Psoas muscle (tissue), 8 donors: ENCODE measurements at places on chromosomes 1 and 21. TPM values are rescaled to one million over a fixed set of nuclear protein-coding genes. Genes with fewer than 3 reads are reported as not detected.

GRCh38 chr1:36906555-36906954 is 127.8 kb downstream of the GRIK3 start:
- no peak overlapping the region for H3K27ac ChIP-seq
- no peaks in the 10 kb centered on the region for H3K36me3 ChIP-seq

DNA sequence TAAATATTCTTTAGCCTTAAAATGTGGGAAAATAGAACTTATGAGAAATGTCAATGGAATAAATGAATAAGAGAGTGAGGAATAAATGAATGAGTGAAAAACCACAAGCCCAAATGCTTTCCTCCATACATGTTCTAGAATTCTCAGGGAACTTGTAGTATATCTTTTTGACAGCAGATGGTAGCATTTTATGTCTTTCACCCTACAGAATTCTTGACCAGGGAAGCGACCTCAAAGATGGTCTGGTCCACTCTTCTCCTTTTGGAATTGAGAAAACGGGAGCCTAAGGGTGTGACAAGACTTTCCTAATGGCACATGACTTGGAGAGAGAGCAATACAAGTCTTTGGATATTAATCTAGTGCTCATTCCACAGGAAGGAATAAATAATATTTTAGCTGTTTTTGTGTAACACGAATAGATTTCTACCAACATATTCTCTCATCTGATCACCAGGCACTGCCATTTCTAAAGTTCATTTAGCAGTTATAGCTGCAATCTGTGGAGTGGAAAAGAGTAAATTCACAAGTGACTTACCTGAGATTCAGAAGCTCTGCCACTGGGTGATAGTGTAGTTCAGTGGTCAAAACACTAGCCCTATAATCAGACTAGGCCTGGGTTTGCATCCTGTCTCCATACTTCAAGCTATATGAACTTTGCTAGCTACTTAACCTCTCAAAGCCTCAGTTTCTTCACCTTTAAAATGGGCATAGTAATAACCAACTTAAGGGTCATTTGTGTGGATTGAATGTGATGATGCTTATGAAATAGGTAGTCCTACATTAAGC is 15.0 kb upstream of the F5 start:
- DNase-seq = no peak
- H3K4me3 ChIP-seq = no peak overlapping the region
- H3K27me3 ChIP-seq = no peaks in the 10 kb centered on the region
- no peak overlapping the region for H3K27ac ChIP-seq
- no peaks in the 10 kb centered on the region for H3K36me3 ChIP-seq

GRCh38 chr1:147272042-147272441 is 29.6 kb downstream of the CHD1L start:
- peaks cover 10% of the 10 kb centered on the region for H3K36me3 ChIP-seq
- no peaks in the 10 kb centered on the region for H3K27me3 ChIP-seq

DNA sequence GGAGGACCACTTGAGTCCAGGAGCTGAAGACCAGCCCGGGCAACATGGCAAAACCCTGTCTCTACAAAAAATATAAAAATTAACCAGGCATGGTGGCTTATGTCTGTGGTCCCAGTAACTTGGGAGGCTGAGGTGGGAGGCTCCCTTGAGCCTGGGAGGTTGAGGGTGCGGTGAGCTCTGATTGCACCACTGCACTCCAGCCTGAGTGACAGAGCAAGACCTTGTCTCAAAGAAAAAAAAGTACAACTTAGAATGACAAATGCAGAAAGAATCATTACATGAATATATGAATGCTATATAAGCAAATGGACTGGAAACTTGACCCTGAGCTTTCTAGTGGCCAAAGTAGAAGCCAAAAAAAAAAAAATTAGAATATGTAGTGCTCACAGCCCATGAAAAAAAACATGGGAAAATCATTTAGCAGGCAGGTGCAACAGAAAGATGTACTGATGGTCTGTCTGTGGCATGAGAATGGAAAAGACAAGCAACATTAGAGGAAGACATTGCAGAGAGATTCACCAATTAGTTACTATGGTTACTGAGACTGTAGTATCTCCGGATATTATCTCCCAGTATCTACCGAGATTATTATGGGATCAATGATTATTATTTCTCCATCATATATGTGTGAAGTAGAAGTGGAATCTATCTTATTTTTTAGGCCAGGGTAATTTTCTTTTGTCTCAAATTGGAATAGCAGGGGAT is 19.2 kb downstream of the ELAPOR1 start:
- H3K4me3 ChIP-seq = no peak overlapping the region
- H3K27me3 ChIP-seq = no peaks in the 10 kb centered on the region
- peaks cover 8% of the 10 kb centered on the region for H3K4me1 ChIP-seq

GRCh38 chr1:62144238-62144831 is 50.3 kb upstream of the L1TD1 start:
- no peak for DNase-seq
- H3K4me3 ChIP-seq = no peak overlapping the region
- no peak overlapping the region for H3K27ac ChIP-seq
- peaks cover 5% of the 10 kb centered on the region for H3K4me1 ChIP-seq
- H3K36me3 ChIP-seq = no peaks in the 10 kb centered on the region

- H3K4me3 ChIP-seq = no peak overlapping the region
- no peaks in the 10 kb centered on the region for H3K27me3 ChIP-seq
- H3K4me1 ChIP-seq = no peaks in the 10 kb centered on the region
- no peaks in the 10 kb centered on the region for H3K36me3 ChIP-seq
- no peak for DNase-seq
Measured at GRCh38 chr1:220283625-220284024, 11.4 kb upstream of the RAB3GAP2 start.

- H3K27ac ChIP-seq = peak overlapping the region; percentile 74
- H3K36me3 ChIP-seq = no peaks in the 10 kb centered on the region
- peak; percentile 79 for DNase-seq
- peak overlapping the region; percentile 67 for H3K4me3 ChIP-seq
Measured at GRCh38 chr1:180953291-180954004, 40.8 kb downstream of the KIAA1614 start.

DNA sequence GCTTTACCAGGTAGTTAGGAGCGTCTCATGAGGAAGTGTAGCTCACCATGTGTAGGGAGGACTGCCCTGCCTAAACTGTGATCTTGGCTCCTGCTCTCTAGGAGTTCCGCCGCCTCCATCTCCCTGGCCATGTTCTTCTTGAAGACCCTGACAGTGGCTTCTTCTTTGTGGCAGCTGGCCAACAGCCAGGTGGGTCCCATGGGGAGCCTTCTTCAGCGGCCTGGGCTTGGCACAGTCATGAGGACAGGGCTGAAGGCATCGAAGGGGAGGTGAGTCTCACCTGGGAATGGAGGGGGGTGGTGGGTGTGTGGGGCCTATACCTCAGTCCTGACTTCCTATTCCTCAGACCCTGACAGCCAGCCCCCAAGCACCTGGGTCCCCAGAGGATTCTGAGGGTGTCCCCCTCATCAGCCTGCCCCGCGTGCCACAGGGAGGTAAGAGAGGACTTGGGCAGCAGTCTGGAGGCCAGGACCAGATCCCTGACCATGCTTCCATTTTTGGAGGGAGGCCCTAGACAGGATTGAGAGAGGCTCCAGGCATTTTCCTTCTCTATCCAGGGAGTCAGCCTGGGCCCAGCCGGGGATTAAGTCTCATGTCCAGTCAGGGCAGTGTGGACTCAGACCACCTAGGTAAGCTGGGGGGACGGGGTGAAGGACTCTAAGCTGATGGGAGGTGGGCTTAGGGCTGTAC is 21.4 kb downstream of the HYI start:
- H3K27ac ChIP-seq = no peak overlapping the region
- no peaks in the 10 kb centered on the region for H3K27me3 ChIP-seq
- no peak for DNase-seq
- H3K4me3 ChIP-seq = no peak overlapping the region
- H3K36me3 ChIP-seq = peaks cover 18% of the 10 kb centered on the region

DNA sequence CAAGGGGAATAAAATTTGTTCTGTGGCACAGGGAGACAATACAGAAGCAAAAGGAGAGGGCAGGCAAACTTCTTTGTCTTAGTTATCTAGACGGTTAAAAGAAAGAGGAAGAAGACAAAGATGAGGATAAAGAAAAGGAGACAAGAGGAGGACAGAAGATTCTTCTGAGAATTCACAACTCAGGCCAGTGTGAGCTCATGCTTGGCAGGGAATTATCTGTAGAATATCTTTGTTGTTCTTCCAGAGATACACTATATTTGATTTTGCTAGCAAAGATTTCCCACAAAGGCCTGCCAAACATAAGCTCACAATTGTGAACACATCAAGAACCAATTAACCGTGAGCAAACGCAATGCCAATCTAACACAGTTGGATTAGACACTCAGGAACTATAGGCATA is 21.4 kb downstream of the SLC16A1 start:
- H3K36me3 ChIP-seq = no peaks in the 10 kb centered on the region
- DNase-seq = no peak
- H3K4me1 ChIP-seq = peaks cover 43% of the 10 kb centered on the region
- no peak overlapping the region for H3K4me3 ChIP-seq
- peak overlapping the region; percentile 70 for H3K27ac ChIP-seq
- H3K27me3 ChIP-seq = no peaks in the 10 kb centered on the region

GRCh38 chr1:27662261-27662660 is 9.7 kb downstream of the IFI6 start:
- H3K4me1 ChIP-seq = peaks cover 8% of the 10 kb centered on the region
- no peak for DNase-seq
- H3K36me3 ChIP-seq = no peaks in the 10 kb centered on the region
- no peak overlapping the region for H3K4me3 ChIP-seq
- peak overlapping the region; percentile 34 for H3K27ac ChIP-seq
- H3K27me3 ChIP-seq = no peaks in the 10 kb centered on the region

- no peak overlapping the region for H3K4me3 ChIP-seq
- no peaks in the 10 kb centered on the region for H3K27me3 ChIP-seq
- DNase-seq = no peak
- no peaks in the 10 kb centered on the region for H3K4me1 ChIP-seq
- H3K36me3 ChIP-seq = no peaks in the 10 kb centered on the region
Measured at GRCh38 chr1:81827942-81828341, 27.2 kb downstream of the ADGRL2 start.

- peaks cover 5% of the 10 kb centered on the region for H3K36me3 ChIP-seq
- H3K4me1 ChIP-seq = peaks cover 62% of the 10 kb centered on the region
- H3K27ac ChIP-seq = peak overlapping the region; percentile 94
- DNase-seq = peak; percentile 71
- H3K27me3 ChIP-seq = no peaks in the 10 kb centered on the region
- H3K4me3 ChIP-seq = peak overlapping the region; percentile 32
Measured at GRCh38 chr1:8660411-8660828, 157.0 kb downstream of the RERE start.

DNA sequence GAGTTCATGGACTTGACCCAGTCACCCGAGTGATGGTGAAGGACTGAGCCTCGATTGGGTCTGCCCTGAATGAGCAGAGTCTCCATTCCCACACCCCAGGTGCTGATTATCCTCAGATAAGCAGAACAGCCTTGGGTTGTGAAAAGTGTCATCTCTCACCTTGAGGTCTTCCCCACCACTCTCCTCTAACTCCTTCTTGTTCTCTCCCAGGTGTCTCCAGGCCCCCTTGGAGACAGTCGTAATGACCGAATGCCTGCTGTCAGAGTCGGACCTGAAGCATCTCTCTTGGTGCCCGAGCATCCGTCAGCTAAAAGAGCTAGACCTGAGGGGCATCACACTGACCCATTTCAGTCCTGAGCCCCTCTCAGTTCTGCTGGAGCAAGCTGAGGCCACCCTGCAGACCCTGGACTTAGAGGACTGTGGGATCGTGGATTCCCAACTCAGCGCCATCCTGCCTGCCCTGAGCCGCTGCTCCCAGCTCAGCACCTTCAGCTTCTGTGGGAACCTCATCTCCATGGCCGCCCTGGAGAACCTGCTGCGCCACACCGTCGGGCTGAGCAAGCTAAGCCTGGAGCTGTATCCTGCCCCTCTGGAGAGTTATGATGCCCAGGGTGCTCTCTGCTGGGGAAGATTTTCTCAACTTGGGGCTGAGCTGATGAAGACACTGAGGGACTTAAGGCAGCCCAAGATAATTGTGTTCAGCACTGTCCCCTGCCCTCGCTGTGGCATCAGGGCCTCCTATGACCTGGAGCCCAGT is 3.4 kb downstream of the PRAMEF12 start:
- H3K4me3 ChIP-seq = no peak overlapping the region
- no peaks in the 10 kb centered on the region for H3K27me3 ChIP-seq
- DNase-seq = no peak
- no peaks in the 10 kb centered on the region for H3K4me1 ChIP-seq
- H3K27ac ChIP-seq = no peak overlapping the region
- H3K36me3 ChIP-seq = no peaks in the 10 kb centered on the region

DNA sequence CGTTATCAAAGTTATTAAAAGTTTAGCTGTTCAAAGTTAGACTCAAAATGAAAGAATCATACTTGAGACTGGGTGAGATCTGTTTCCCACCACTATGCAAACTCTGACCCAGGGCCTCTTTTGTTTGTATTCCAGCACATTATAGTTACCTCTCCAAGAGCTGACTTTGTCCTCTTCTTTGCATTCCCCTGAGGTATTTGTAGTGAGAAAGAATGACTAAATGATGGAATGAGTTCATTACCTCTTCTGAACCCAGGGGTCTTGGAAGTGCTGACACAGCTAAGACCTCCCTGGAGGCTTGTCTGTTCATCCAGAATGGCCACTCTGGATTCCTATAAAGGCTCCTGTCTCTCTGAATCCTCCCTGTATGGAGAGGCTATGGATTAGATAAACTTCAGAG is 62.4 kb downstream of the FGGY start:
- H3K4me1 ChIP-seq = peaks cover 24% of the 10 kb centered on the region
- H3K36me3 ChIP-seq = no peaks in the 10 kb centered on the region
- H3K4me3 ChIP-seq = no peak overlapping the region
- peak overlapping the region; percentile 38 for H3K27ac ChIP-seq

GRCh38 chr21:22791986-22792560 is 1793.9 kb downstream of the NCAM2 start:
- no peak for DNase-seq
- no peaks in the 10 kb centered on the region for H3K4me1 ChIP-seq
- H3K36me3 ChIP-seq = no peaks in the 10 kb centered on the region
- H3K27ac ChIP-seq = no peak overlapping the region
- H3K4me3 ChIP-seq = no peak overlapping the region

DNA sequence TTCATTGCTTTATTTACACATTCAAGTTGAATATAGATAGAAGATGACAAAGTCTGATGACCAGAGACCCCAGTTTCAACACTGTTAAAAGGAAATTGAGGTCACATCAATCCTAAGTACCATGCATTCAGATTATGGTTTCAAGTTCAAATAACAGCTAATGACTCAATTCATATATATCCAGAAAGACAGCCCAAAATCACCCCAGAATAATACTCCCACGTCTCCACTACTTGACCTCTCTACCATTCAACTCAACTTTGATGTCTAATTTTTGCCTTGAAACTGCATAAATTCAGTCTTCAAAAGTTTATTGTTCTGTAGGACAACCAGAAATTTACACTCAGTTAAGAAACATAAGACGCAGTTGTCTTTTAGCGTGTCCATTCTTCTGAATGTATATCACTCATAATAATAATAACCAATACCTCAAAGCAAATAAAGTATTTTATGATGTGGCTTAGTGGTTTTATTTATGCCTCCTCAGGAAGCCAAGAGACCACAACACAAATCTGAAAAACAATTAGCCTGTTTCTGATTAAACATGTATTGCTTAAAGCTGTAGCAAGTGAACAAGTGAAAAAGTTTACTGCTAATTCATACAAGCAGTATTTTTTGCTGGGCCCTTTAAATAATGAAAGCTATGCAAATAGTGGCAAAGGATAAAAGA is 569.0 kb downstream of the LTN1 start:
- no peak overlapping the region for H3K27ac ChIP-seq
- H3K27me3 ChIP-seq = no peaks in the 10 kb centered on the region
- no peaks in the 10 kb centered on the region for H3K36me3 ChIP-seq
- DNase-seq = no peak
- H3K4me1 ChIP-seq = no peaks in the 10 kb centered on the region

The SMCP gene
- total RNA-seq = not detected

The CCDC17 gene
- 1.2 TPM for total RNA-seq

The RAD54L gene
- total RNA-seq = 0.25 TPM

The SYTL1 gene
- total RNA-seq = 0.83 TPM

The OLIG2 gene
- 0.22 TPM for total RNA-seq

The STIL gene
- 0.48 TPM for total RNA-seq

The DIRAS3 gene
- total RNA-seq = 1.2 TPM
